ENCODE measurements at places on chromosomes 1 and 21.

GRCh38 chr1:97489834-97490233 lies 431.0 kb downstream of the DPYD start:
- DNase-seq, result no peak

DNA sequence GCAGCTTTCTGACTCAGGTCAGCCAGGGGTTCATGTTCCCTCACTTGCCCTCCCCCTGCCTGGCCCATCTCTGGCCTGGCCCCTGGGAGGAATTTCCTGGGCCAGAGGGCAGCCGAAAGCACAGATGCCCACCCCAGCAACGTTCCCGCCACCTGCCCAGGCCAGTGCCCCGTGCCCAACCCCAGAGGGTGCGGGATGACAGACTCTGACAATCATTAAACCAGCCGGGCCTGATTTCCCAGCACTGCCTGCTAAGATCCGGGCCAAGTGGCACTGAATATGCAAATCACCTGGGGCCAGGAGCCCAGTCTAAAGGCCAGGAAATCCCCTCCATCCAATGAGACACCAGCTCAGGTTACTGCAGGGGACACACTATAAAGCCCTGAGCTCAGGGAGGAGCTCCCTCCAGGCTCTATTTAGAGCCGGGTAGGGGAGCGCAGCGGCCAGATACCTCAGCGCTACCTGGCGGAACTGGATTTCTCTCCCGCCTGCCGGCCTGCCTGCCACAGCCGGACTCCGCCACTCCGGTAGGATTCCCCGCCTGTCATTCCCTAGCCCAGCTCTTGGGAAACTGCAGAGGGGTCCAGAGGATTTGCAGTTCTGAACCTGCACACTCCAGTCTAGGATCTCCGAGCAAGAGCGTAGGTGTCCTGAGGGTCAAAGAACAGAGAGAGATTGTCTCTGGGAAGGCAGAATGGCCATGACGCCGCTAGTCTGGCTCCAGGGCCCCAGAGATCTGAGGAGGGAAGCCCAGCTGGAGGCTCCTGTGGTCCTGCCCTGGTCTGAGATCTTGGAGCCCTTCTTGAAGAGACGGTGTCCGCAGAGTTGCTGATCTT lies at the start of gene ELF3:
Gene ELF3 (plus strand): TSS at position 408 of the 836 bp plus-strand sequence. CDS start 550 bp downstream, outside the sequence.
- no peak for DNase-seq

GRCh38 chr1:36390411-36390810 lies 4.7 kb upstream of the STK40 start:
- DNase-seq, result no peak

DNA sequence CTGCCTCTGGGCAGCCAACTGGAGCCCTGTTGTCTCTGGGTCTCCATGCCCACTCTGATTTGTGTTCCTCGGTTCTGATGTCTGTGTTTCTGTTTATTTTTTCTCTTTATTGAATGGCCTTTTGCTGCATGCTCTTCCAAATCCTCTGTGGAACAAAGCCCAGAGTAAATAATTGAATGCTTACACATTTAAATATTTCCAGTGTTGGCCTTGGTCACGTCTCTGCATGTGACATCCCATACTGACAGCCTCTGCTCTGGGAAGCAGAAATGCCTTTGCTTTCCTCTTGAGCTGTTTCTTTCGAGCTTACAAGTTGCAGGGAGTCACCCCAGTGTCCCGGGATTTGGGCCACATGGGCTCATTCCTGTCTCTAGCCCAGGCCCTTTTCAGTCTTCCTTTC lies 267.9 kb downstream of the PTPRU start:
- DNase-seq, result no peak

GRCh38 chr1:2194319-2194897 lies at the start of gene FAAP20:
FAAP20 (minus strand) TSS chr1:2194772; CDS start chr1:2194749, 23 bp downstream.
- DNase-seq, result peak; percentile 91

DNA sequence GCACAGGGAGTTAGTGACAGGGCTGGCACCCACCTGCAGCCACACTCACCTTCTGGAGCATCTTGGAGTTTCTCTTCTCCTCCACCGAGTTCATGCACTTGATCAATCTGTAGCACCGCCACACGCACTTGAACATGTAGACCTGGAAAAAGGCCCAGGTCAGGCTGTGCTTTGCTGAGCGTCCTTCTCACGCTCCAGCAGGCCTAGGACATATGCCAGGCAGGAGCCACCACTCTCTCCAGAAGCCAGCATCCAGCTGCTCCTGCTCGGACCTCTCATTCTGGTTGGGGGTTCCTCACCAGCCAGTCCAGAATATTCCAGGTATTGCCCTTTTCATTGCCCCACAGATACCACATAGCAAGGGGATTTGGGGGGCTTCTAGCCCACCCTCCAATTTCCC lies 11.7 kb upstream of the MATN1 start:
- no peak for DNase-seq

DNA sequence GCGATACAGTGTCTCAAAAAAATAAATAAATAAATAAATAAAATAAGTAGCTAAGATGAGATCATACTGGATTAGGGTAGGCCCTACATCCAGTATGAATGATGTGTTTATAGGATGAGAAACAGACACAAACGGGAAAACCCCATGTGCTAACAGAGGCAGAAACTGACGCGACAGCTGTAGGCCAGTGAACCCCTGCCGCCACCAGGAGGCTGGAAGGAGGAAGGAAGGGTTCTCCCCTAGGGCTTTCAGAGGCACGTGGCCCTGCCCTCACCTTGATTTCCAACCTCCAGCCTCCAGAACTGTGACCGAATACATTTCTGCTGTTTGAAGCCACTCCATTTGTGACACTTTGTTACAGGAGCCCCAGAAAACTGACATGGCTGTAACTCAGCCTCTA lies 38.5 kb downstream of the CHD5 start:
- no peak for DNase-seq

GRCh38 chr1:90725657-90726424 lies 8.7 kb upstream of the BARHL2 start:
- DNase-seq, result no peak

DNA sequence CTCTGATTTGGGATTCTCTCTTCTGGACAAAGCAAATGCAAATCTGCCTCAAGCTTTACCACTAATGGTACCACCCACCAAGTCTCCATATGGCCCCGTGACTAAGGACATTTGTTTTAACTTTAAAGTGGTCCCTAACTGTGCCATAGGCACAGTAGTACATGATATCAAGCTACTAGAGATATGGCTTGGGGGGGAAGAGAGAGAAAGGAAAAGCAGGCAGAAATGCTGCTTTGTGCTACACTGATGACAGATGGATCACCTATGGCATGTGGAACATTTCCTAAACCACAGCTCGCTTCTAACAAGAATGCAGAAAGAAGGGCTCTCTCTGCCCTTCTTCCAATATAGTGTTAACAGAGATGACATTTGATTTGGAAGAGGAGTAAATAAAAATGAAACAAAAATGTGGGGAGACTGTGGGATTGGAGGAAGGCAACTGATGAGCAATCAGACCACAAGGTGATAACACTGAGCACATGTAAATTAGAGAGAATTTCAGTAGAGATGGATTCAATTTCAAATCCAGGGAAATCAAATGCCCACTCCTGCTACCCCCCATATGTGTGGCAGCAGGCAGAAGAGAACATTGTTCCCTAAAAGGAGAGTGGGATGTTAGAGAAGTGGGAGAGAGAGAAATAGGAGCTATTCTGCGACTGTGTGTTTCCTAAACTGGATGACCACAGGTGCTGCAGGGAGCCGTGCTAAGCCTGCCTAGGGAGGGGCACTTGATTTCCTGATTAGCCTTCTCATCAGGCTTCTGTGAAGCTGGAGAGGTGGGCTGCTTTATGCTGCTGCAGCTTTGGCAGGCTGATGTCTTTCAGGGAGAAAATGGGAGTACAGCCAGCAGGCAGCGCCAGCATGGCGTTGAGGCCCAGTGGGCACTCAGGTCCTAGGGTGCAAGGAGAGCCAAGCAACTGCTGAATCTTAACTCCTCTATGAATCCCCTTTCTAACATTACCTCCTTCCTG lies 75.3 kb downstream of the ZNF648 start:
- DNase-seq, result no peak
